ENCODE measurements at places on chromosomes 3 and 15.

DNA sequence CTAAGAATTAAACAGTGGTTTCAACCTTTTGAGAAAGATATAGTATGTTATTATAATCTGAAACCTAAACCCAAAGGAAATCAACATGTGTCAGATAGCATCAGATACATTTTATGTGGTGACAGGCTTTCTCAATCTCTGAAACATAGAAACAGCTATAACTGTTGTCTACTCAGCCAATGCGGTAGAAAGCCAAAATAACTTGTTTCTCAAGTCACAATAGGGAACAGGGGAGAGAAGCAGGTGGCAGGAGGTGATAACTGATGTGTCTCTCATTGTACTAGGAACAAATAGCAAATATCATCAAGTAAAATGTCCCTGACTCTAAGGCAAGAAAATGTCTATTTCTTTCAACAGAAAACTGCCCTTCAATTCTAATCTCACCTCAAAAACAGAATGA is 38.6 kb downstream of the DENND6A start:
- no peak for DNase-seq

DNA sequence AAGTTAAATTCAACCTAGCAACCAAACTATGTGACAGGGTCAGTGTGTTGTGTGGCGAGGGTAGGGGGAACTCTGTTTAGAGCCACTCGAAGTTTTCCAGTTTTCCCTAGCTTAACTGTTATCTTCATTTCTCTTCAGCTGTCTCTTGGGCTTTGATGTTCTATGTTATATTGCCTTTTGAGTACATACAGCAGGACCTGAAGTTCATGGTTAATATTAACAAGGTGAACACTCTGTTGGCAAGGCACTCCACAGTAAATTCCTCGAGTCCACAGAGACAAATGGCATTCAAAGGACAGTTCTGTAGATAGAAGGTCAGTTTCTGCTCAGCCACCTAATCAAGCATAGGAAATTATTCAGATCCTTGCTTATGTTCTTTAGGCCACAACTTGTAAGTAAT is 147.9 kb upstream of the DPH6 start:
- DNase-seq = no peak

GRCh38 chr3:42192334-42193200 is 73.4 kb downstream of the CCK start:
- no peak for DNase-seq

- no peak for DNase-seq
These were observed 134.3 kb downstream of the TIGIT start for GRCh38 chr3:114428044-114428595.

- DNase-seq = no peak
These were observed 62.8 kb upstream of the DCLK3 start for GRCh38 chr3:36827133-36827532.

- no peak for DNase-seq
These were observed 17.1 kb downstream of the CACNA2D2 start for GRCh38 chr3:50486219-50486888.

DNA sequence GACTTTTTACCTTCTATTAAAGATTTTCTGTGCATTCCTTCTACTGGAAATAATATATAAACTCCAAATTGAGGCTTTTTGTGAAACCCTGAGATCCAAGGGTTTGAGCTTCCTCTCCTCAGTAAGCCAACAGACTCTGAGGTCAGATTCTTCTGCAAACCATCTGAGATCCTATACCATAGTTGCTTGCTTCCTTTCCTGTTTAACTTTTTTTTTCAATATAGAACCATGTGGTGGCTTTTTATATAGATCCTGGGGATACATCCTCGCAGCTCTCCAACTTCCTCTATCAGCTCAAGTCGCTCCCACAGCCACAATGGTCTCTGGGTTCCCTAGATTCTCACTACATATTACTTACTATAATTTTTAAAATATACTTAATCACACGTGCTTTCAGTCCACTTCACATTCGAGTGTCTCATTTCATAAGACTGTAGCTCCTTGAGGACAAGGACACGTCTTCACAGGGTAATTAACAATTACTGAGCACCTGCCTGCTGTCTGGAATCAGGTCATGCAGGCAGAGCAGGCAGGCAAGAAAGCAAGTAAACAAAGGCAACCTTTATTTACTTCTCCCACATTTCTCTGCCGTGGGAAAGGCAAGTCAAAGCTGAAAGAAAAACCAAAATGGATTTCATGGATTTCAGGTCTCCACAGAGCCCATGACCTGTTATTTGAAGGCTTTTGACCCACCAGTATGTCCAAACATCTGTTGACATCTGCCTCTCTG is 941.5 kb downstream of the FHIT start:
- no peak for DNase-seq

GRCh38 chr3:6518709-6519345 is 342.1 kb upstream of the GRM7 start:
- no peak for DNase-seq

DNA sequence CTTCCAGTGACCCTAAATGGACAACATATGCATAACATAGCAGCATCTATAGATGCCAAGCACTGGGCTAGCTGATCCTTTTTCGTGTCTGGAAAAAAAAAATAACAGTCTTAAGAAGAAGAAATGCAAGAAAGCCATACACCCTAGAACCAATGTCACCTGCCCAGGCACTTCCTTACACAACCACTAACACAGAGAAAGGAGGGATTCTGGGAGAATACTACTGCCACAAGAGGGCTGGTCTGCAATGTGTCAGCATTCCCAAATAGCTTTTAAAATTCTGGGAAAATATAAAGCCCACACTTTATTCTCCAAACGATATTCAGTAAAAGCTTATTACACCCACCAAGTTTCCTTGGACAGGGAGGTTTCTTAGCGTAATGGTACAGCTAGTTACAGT is 271.2 kb downstream of the TBL1XR1 start:
- no peak for DNase-seq

- no peak for DNase-seq
These were observed 54.8 kb upstream of the ADPGK start for GRCh38 chr15:72838311-72838731.

- DNase-seq = no peak
These were observed 19.9 kb upstream of the GOLGA8J start for GRCh38 chr15:30062881-30063280.

GRCh38 chr3:61980041-61980440 is 393.3 kb downstream of the FEZF2 start:
- DNase-seq = no peak

- DNase-seq = no peak
These were observed 31.5 kb upstream of the VEPH1 start for GRCh38 chr3:157534725-157535161.

GRCh38 chr3:148379763-148380382 is 317.8 kb upstream of the AGTR1 start:
- DNase-seq = no peak

GRCh38 chr3:46586738-46587246 is 20.7 kb upstream of the LRRC2 start:
- no peak for DNase-seq

DNA sequence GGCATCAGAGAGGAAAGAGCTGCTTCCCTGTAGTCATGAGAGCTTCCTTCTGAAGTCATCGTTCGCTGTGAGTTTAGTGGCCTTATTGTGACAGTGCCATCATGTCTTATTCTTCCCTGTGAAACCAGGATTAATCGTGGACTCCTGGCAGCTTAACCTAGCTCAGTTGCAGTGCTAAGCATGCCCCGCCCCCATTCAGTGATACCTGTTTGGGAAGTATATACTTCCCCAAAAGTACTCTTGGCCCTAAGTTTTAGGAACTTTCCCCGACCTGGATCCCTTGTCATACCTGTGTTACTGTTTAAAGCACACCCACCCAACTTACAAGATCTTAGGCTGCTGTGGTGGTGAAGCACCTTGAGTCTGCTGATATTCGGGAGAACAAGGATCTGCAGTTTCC is 32.1 kb upstream of the TIMP4 start:
- DNase-seq = no peak

GRCh38 chr3:25537516-25537915 is 109.5 kb downstream of the RARB start:
- no peak for DNase-seq

Measured in colonic mucosa (tissue), 4 donors.